ENCODE measurements at places on chromosomes 1 and 21.

DNA sequence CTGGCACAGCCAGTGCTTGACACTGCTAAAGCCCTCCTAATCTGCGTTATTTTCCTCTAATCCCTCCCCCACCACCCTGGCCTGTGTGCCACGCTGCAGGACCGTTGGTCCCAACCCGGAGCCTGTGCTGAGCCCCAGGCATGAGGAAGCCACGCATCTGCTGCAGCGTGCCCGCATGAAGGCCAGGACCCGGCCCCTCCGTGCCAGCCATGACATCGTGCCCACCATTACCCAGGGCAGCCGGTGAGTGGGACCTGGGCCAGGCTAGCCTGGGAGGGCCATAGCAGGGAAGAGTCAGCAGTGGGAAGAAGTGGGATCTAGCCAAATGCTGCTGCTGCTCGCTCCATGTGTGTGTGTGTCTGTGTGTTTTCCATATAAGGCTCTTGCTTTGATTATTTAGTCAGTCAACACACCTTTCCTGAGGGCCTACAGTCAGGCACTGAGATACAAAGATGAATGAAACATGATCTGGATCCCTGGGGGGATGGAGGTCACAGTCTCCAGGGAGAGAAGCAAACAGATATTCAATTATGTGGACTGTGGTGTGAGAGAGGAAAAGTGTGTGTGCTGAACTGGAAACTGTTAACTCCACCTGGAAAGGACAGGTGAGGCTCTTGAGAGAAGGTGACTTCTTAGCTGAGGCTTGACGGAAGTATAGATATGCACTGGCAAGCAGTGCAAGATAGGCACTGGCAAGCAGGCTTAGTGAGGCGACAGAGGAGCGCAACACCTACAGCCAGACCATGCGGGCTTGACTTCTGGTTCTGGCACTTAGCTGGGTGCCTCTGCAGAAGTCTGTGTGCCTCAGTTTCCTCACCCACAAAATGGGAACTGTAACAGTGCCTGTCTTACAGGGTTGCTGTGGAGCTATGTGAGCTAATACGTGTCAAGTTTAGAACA is 15.9 kb downstream of the KIAA1614 start:
- no peak for DNase-seq

GRCh38 chr1:233005703-233006102 is 55.3 kb downstream of the NTPCR start:
- DNase-seq: no peak

- no peak for DNase-seq
Observed at GRCh38 chr21:38267136-38267755, 10.5 kb downstream of the KCNJ15 start.

- DNase-seq: no peak
Observed at GRCh38 chr1:116325922-116326321, 47.1 kb upstream of the ATP1A1 start.

DNA sequence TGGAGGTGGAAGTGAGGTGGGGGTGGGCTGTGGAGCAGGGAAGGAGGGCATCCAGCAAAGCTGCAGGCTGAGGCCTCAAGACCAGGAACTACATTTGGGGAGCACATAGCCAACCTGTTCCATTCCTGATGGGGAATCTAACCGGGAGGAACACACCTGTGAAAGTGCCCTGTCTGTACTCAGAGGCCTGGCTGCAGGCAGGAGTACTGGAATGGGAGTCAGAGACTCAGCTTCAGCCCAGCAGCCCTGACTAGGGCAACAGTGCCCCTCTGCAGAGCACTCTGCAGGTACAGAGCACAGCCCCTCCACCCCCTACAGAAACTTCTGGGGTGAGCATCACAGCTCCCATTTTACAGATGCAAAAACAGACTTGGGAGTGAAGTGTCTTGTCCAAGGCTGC is 126.4 kb downstream of the DMRTB1 start:
- DNase-seq: no peak

DNA sequence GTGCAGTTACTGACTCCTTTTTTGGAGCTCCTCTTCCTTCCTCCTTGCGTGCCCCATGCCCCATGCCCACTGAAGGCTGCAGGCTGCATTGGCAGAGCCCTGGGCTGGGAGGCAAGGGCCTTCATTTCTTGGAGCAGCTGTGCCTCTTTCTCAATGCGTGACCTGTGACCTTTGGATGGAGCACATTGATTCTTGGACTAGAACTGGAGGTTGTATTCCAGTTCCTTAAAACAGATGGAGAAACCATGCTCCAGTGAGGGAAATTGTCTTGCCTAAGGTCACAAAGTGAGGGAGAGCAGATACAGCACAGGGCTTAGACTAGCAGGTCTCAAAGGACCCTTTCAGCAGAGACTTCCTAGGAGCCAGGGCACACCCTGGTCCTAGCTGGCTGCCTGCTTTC is 9.0 kb downstream of the TMEM269 start:
- DNase-seq: no peak

- DNase-seq: no peak
Observed at GRCh38 chr1:205950826-205951549, 7.7 kb upstream of the SLC26A9 start.

DNA sequence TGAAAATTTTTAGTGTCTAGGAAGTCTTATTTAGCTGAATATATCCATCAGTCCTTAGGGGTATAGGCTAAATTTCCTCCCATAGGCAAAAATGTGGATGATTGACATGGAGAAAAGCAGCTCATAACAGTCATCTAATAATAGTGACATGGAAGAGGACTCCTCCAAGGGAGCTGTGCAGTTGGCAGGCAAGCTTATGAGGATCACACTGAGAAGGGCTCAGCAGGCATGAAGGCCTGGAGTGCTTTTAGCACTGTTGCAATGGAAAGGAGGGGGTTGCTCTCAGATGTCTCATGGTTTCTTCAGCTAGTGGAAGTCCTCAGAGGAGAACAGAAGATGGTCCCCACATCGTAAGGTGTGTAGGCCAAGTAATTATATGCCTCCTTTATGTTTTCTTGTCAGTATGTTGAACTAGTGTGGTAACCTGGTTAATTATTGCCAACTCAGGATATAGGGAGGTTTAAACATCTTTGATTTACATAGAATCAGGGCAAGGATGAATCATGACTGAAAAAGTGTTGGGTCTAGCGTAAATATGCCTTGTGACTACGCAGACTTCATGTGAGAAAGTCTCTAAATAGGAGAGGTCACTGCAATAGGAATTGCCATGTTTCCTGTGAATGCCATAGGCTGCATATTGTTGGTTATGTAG is 18.9 kb downstream of the VN1R5 start:
- no peak for DNase-seq

GRCh38 chr1:33330906-33331305 is 10.0 kb upstream of the A3GALT2 start:
- DNase-seq: no peak
